ENCODE measurements at places on chromosomes 7 and 10.

DNA sequence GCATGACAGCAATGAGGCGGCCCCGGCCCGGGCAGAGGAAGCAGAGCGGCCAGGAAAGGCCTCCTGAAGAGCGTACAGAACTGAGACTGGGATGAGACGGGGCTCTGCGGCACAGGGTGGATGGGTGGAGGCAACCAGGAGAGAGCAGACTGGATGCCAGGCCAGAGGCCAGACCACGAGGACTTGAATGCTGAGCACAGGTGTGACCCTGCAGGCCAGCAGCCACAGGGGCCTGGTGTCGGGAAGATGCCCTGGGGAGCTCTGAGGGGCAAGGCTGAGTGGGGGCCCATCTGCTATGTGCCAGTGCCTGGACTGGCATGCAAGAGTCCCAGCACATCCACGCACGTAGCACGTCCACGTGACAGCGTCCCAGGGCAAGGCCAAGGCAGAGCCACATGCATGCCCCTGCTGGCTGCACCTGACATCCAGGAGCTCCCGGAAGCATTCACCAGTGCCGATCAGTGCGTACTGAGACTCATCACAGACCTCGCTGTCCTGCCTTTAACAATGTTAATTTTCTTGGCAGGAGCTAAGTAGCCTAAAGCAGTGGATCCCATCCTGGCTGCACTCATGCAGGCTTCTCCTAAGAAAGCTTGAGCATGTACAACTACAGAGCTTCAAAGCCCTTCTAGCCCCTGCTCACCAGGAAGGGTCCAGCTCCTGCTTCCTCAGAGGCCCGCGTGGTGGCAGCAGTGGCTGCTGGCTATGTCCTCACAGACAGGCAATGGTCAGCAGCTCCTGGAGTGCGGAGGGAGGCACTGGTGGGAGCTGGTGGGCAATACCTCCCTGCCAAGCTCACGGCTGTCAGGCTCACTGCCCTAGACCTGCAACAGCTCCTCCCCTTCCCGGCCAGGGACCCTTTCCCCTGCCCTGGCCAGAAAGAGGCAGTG lies 18.0 kb downstream of the GRID1 start:
- no peak for DNase-seq

DNA sequence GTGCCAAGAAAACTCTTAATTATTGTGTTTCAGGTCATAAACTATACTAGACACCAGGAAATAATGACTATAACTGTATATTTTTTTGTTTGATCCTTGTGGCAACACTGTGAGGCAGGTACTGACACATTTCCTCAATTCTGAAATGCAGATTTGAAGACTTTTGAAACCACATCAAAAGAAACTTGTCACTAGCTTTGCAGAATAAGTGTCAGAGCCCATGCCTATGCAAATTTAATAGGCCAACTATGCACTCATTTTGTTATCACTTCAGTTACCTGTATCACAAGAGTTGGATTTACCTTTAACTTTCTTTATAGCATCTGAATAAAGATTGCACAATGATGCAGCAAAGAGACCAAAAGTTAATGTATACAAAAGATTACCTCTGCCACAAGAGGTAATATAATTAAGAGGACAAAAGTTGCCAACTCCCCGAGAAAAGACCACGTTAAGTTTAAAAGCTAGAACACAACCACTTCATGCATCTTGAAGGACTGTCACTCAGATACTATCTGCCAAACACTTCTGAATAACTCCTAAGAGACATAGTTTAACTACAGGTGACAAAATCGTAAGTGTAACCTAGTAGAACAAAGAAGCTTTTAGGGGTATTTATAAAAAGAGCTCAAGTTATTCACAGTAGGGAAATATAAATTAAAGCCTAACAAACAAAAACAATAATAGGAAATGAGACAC lies 80.5 kb downstream of the ELAPOR2 start:
- DNase-seq: no peak

GRCh38 chr7:69185170-69185569 lies 413.1 kb upstream of the AUTS2 start:
- no peak for DNase-seq

- no peak for DNase-seq
These were observed 2.6 kb downstream of the MDH2 start for GRCh38 chr7:76050545-76050944.

GRCh38 chr10:21530641-21531040 lies 3.4 kb upstream of the MLLT10 start:
- no peak for DNase-seq

GRCh38 chr10:102608487-102608886 lies 35.8 kb upstream of the TRIM8 start:
- no peak for DNase-seq

GRCh38 chr7:29019387-29019786 lies 61.3 kb upstream of the TRIL start:
- DNase-seq: no peak

GRCh38 chr10:55747244-55747643 lies 613.8 kb downstream of the ZWINT start:
- DNase-seq: no peak

- DNase-seq: no peak
These were observed 5.7 kb downstream of the BLVRA start for GRCh38 chr7:43764039-43764761.

DNA sequence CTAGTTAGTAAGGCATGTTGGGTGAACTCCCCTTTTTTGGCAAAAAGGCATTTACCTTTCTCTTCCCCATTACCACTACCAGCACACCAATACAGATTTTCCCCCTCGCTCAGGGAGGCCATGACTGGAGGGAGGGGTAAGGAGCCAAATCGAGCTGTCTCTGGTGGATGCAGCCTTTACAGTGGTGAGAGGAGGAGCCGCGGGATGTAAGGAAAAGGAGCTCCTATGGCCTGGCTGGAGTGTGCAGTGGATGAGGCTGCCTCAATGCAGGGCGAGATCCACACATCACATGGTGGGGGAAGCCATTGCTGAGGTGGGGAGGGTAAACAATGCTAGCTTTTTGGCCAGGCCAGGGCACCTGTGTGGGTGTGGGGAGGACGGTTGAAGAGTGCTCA lies 416.2 kb downstream of the EXOC4 start:
- DNase-seq: no peak

DNA sequence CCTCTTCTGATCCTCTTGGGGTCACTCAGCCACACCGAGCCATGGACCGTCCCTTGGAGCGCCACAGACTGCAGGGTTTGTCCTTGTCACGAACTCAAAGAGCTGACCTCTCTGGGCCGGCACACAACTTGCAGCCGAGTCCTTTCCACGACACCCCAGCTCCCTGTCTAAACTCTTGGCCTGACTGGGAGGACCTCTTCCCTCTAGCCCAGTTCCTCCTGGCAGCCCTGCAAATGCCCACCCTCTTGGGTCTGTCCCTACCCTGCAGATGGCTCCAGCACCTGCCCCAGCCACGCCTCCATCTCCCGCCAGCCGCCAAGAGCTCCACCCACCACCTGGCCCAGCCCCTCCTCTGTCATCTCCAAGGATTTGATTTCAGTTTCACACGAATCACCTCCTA lies 339.2 kb downstream of the DNAJB6 start:
- no peak for DNase-seq

DNA sequence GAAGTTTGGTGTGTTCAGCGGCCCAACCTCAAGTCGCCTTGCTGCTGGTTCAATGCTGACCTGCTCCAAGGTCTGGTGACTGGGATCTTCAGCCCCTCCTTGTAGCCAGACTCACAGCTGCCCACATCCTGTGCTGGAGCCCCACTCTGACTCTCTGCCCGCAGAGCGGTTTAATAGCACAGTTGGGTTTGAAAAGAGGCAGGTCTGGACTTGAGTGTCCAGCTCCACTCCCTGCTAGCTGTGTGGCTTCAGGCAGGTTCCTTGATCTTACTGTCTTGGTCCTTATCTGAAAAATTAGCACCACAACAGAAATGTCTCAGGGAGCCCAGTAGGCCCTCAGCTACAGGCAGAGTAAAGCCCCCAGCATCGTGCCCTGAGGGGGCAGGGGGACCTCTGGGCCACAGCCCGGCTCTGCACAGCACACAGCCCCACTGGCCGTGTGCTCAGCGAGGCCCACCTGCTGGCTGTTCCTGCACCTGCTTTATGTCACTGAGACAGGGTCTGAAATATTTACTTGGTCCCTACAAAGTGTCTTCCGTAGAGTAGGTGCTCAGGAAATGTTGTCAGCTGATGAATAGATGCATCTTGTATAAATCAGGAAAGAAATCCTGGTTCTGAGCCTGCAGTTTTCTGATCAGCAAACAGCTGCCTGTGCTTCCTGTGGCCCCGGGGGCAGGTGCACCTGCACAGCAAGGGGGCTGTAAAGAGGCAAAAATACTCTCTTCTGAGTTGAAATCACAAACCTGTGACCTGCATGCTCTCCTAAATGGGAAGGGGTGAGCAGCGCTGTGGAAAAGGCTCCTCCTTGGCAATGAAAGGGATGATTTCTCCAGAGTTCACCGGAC lies 155.5 kb downstream of the SVIL start:
- no peak for DNase-seq

DNA sequence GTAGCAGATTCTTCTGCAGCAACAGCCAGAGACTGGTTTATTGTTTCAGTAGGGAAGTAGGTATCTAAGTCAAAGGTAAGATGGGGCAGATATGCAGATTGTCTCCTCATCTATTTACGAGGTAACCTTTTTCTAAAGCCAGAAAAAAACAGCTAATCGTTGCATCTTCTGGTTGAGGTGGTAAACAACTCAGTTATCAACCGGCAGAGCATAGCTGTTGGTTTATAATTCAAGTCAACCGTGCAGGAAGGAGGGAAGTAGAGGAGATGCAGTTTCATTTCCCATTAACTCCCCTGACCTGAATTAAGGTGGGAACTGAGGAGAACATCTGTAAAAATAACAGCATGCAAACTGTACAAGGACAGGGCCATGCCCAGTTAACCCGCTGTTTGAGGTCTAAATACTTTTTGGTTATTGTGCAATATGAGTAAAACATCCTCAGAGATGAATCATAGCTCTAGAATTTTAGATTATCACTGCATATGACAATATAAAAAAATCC lies 156.5 kb upstream of the ITGB1 start:
- DNase-seq: no peak

DNA sequence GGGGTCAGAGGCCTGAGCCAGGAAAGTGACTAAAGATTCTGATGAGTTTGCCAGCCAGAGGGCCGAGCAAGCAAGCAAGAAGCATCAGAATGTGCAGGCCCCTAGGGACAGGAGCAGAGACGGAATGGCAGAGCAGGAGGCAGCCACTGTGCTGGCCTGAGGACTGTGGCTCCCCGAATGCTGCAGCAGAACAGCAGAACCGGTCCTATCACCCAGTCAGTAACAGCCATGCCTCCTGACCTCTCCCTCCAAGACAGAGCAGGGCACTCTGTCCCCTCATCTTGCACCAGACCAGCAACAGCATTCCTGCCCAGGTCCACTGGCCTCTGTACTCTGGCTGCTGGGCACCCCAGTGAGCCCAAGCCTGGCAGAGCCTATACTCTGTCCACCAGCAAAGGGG lies 85.9 kb downstream of the ARHGAP22 start:
- DNase-seq: no peak

- no peak for DNase-seq
These were observed 7.2 kb downstream of the C10orf53 start for GRCh38 chr10:49686651-49687050.

DNA sequence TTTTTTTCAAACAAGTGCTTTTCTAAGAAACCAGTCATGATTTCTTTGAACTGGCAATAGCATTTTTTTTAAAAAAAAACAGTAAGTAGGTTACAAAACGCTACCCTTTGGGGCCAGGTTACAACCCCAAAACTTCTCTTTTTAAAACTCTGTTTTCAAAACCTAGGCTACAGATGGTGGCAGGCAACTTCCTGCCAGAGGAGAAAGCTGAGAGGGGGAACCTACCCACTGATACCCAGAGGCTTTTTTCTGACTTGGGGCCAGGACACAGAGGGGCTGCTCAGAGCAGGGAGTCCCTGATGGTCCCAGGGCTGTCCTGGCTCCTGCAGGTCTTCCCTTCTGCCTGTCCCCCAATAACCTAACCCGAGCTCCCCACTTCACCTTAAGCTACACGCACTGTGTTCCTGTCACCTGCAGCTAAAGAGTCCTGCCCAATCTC lies 6.9 kb downstream of the STN1 start:
- DNase-seq: no peak

DNA sequence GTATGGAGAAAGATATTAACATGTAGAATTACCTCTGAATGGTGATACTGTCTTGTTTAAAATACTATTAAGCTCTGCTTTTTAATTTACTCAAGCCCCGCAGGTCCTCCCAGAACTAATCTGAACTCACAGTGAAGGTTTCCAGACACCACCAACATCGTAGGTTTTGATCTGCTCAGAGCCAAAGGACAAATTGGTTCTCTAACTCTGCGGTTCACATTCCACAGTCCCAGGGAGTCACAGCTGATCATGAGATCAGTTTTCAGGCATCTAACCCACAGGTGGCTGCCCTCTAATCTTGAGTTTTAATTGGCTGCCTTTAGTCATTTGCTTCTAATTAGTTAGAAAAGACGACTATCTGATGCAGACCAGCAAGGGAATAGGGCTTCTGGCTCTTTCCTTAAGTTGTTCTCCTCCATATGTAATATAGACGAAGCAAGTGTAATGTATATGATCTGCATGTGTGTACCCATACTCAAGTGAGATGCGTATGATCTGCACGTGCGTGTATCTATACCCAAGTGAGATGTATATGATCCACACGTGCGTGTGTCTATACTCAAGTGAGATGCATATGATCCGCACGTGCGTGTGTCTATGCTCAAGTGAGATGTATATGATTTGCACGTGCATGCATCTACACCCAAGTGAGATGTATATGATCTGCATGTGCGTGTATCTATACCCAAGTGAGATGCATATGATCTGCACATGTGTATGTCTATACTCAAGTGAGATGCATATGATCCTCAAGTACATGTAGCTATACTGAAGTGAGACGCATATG lies 331.5 kb upstream of the NPVF start:
- DNase-seq: no peak

GRCh38 chr10:96446966-96447596 lies 66.6 kb downstream of the TLL2 start:
- no peak for DNase-seq

GRCh38 chr7:121406944-121407343 lies 10.8 kb upstream of the FAM3C start:
- DNase-seq: no peak

- no peak for DNase-seq
These were observed 642.1 kb downstream of the LRMDA start for GRCh38 chr10:76073524-76073923.

- no peak for DNase-seq
These were observed 65.6 kb upstream of the FAM171A1 start for GRCh38 chr10:15436696-15437095.

DNA sequence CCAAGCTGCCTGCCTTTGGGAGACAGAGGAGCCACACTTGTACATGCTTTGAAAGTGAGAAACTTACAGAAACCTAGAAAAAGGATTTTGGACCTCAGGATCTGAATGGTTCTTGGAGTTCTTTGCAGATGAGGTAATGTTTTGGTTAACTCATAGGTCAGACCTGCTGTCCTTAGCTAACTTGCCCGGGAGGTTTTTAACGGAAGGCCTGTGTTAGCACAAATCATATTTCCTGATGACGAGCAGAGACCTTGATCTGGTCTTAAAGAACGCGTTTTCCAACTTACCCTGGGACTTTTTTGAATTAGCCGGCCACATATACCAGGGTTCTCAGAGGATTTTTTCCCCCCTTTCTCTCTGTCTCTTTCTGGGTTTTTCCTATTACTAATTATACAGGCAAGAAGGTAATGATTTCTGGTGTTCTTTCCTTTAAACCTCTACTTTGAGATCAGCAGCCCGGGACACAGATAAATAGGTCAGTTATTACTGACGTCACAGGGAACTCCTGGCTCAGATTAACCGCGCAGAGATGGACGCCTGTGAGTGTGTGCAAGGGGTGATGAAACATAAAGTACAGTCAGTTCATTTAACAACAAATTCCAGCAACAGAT lies 101.7 kb upstream of the KLF6 start:
- no peak for DNase-seq
